ENCODE measurements at places on chromosomes 5 and 9. TPM values are rescaled to one million over a fixed set of nuclear protein-coding genes. Genes with fewer than 3 reads are reported as not detected.

DNA sequence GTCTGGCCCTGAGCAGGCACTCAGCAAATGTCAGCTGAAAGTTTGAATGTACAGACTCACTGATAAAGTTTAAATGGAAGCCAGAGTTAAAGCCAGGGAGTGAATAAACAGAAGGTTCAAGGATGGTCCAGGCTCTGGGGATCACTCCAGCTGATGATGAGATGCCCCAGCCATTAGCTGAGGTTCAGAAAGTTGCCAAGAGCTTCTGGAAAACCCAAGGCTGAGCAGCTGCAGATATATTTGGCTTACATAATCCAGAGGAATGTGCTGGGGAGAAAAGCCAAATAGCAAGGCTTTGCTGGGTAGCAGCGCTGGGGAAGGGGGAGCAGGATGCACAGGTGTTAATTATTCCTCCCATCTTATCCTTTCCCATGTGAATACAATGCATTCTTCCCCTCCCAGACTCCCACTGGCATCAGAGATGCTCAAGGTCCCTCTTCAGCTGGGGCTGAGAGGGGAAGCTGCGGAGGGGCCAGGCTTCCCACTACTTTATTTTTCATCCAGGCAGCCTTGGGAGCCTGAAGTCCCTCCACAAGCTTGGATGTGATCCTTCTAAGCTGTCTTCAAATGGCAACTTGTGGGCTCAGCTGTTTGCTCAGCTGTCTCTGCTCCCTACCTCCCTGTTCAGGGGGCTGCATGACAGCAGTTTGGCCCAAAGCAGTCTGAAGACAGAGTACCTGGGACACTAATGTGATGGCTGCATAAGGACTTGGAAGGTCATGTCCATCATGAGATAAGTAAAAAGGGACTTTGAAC, 341.2 kb downstream of the TRIM32 start:
- DNase-seq = no peak
- no peak overlapping the region for H3K4me3 ChIP-seq
- no peaks in the 10 kb centered on the region for H3K36me3 ChIP-seq
- no peaks in the 10 kb centered on the region for H3K4me1 ChIP-seq

DNA sequence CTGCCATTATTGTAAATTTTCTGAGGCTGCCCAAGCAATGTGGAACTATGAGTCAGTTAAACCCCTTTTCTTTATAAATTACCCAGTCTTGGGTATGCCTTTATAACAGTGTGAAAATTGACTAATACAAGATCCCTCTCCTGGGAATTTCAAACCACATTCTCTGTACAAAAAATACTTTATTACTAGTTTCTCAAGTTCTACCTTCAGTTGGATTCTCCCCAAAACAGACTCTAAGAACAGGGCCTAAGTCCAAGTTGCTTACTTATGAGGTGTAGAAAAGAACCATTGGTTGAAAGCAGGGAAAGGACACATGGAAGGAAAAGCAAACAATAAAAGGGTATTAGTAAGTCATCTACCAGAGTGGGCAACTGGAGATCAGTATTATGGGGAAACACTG, 343.2 kb downstream of the TMEM232 start:
- H3K36me3 ChIP-seq = no peaks in the 10 kb centered on the region
- H3K4me1 ChIP-seq = no peaks in the 10 kb centered on the region

SLC25A2 gene
- not detected for total RNA-seq

LCNL1 gene
- total RNA-seq = 2.0 TPM

- H3K4me3 ChIP-seq = no peak overlapping the region
- H3K4me1 ChIP-seq = no peaks in the 10 kb centered on the region
- no peaks in the 10 kb centered on the region for H3K27me3 ChIP-seq
- no peak overlapping the region for H3K27ac ChIP-seq
- H3K36me3 ChIP-seq = no peaks in the 10 kb centered on the region
- no peak for DNase-seq
Observed at GRCh38 chr5:115939059-115939458, 23.2 kb upstream of the LVRN start.

PDZD2 gene
- total RNA-seq = 24.0 TPM

DNA sequence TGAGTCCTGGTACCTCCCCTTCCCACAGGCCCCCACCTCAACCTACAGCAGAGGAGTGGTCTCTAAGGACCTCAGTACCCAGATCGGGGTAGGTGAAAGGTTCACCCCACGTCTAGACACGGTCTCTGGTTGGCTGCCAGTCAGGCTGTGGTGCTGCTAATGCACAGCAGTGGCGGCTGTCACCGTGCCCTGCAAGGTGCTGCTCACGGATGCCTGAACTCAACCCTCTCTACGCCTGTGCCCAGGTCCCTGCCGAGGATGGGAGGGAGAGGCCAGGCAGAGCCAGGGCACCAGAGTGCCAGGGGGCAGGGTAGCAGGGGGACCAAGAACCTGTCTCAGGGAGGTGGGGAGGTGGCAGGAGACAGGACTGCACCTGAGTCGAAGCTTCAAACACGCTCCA, 14.3 kb downstream of the IER5L start:
- no peak overlapping the region for H3K27ac ChIP-seq
- H3K27me3 ChIP-seq = no peaks in the 10 kb centered on the region
- peaks cover 12% of the 10 kb centered on the region for H3K4me1 ChIP-seq
- DNase-seq = no peak

DNA sequence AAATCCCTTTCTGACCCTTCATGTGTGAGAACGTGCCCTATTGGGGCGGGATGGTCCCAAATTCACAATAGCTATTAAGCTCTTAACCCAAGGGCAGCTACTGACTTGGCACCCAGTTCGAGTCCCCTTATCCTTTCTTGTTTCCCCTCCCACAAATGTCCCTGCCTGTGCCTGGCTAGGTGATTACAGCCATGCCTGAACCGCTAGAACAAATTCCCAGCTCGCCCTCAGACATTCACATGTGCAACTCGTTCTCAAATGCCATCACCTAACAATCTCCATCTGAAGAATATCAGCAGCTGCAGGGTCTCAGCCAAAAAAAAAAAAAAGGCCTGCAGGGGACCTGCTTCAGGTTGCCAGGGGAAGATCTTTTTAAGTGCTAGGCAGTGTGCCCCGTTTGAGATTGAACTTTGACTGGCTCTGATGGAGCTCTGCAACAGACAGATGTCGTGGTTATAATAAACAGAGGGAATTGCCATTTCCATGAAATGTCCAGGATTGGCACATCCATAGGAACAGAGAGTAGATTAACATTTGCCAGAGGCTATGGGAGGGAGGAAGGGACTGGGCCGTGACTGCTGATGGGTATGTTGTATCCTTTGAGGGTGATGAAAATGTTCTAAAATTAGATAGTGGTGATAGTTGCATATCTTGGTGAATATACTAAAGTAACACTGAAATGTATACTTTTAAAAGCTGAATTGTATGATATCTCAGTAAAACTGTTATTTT, 347.2 kb upstream of the WWC1 start:
- no peak overlapping the region for H3K4me3 ChIP-seq
- no peak for DNase-seq
- H3K36me3 ChIP-seq = no peaks in the 10 kb centered on the region
- H3K27ac ChIP-seq = no peak overlapping the region
- no peaks in the 10 kb centered on the region for H3K4me1 ChIP-seq

IFNA2 gene
- not detected for total RNA-seq

All from left lung (tissue), 14 donors.